Lung (tissue), 17 donors: ENCODE measurements at places on chromosomes 12 and 14. TPM values are rescaled to one million over a fixed set of nuclear protein-coding genes. Genes with fewer than 3 reads are reported as not detected.

The HNRNPC gene
- 589 TPM for polyA plus RNA-seq

The TBX3 gene
- polyA plus RNA-seq, result 30.8 TPM

The RBP5 gene
- polyA plus RNA-seq, result 2.0 TPM

The KRT8 gene
- polyA plus RNA-seq, result 425 TPM

The DAO gene
- not detected for polyA plus RNA-seq

The VPS37B gene
- 41.5 TPM for polyA plus RNA-seq

The SPX gene
- polyA plus RNA-seq, result 0.51 TPM

The IRAK3 gene
- polyA plus RNA-seq, result 7.8 TPM

DNA sequence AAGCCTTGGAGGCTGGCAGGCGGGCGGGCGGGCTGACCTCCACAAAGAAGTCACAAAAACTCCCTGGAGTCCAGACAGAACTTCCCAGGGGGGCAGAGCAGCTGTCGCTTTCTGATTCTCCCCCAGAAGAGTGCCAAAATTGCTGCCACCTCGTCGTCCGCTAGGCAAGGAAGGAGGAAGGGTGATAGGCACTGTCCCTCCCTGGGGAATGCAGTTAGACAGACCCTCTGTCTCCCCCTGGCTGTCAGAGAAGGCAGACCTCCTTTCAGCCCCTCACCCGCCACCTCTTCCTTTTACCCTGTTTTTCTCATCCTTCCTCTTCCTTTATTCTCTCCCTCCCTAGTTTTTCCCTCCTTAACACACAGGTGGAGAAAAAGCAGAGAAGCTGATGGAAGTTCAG lies 18.7 kb downstream of the GRIN2B start:
- DNase-seq, result no peak

GRCh38 chr14:91333650-91334039 lies 84.0 kb downstream of the CCDC88C start:
- no peak for DNase-seq

DNA sequence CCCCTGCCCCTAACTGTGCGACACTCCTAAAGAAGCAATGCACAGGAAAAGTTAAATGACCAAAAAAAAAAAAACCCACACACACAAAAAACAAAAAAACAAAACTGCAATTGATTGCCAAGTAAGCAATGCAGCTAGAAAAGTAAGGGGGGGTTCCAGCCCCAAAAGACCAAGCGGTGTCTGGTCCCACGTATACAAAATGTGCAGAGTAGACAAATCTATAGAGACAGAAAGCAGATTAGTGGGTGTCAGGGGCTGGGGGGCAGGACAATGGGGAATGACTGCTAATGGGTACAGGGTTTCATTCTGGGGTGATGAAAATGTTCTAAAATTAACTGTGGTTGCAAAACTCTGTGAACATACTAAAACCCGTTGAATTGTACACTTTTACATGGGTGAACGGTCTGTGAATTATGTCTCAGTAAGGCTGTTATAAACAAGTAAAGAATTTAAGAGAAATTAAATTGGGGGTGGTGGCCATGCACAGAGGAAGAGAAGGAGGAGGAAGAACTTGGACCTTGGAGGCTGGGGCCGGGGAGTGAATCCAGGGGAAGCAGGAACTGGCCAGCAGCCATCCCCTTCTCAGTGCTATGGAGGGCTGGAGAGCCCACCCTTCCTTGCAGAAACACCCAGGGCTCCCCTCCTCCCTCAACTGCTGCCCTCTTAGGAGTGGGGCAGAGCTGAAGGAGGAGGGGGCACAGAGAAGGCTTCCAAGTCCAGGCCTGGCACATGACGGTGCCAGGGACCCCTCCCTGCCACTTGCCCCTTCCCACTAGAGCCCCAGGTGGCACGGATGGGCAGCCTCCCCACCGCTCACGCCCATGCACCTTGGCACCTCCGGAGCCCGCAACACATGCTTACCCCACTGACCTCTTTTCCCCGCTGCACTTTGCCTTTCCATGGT lies 45.4 kb downstream of the KDM2B start:
- DNase-seq, result peak; percentile 47

DNA sequence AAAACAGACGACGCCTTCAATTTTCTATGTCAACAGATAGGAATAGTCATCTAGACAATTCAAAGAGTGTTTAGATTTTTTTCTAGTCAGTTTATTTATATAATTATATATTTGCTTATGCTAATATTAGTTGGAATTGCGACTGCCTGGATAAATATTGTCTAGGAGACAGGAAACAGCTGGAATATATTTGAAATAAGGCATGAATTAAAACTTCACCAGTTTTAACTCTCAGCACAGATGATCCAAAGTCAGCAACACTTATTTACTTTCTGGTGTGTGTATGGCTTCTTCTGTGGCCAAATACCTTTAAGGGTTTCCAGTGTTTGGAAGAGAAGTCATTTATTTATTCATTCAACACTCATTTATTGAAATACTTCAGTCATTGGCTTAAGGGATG lies 1215.4 kb upstream of the USP15 start:
- DNase-seq, result peak; percentile 90

- DNase-seq, result no peak
Observed at GRCh38 chr12:123934016-123934620, 38.5 kb downstream of the CCDC92 start.

- peak; percentile 40 for DNase-seq
Observed at GRCh38 chr12:123071099-123071800, 79.6 kb downstream of the PITPNM2 start.

DNA sequence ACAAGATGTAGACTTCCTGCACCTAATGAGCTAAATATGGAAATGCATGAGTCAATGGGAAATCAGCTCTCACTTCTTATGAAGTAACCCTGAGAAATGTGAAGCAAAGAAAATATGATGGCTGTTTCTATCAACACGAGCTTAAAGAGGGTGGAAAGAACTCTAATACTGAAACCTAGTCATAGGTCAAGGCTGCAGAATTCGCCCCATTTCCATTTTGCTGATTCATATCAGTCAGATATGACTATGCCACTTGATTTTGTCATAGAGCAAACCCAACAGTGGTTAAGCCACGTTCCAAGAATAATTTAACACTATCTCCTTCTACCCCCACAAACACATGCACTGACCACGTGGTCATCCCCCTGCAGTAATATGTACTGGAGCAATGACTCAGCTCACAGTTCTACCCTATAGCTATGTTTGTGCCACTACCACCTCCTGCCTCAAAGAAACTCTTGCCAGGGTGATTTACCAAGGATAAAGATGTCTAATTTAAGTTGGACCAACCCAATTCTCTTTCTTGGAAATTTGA lies 157.5 kb downstream of the TMTC3 start:
- DNase-seq, result no peak

DNA sequence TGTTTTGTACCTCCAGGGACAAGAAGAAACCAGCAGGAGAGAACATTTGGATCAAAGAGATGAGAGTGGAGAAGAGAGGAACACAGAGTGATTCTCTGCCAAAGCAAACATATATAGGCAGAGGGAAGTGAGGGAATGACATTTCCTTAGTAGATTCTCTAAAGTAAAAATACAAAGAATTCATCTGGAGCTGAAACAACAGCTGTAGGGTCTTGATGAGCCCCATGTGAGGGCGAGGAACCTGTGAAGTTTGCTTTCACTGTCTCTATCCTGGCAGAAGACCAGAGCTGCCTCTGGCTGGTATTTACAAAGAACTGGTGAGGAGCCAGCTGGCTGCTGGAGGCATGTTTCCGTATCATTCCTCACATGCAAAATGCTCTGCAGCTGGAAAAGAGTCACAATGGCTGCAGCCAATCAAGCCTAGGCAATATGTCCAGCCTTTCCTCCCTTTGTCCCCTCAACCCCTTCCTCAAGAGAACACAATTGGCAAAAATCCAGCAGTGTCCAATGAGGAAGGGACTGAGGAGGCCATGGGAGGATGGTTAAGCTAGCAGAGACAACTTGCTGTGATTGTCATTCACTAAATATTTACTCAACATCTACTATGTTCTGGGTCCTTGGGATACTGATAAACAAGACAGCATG lies 122.5 kb downstream of the PHLDA1 start:
- peak; percentile 97 for DNase-seq

GRCh38 chr12:22803725-22804124 lies 178.8 kb downstream of the ETNK1 start:
- DNase-seq, result no peak

DNA sequence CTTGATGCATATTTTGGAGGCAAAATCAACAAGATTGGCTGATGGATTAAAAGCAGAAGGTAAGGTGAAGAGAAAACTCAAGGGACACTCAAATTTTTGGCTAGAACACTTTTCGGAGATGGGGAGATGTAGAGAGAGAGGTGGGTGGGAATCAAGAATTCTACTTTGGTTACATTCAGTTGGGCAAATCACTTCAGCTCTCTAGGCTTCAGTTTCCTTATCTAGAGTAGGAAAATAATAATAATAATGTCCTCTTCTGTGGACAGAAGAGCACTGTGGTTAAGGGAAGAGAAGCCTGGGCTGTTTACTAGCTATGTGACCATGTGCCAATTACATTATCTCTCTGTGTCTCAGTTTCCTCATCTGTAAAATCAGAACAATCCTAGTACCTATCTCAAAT lies 23.4 kb upstream of the DHRS2 start:
- DNase-seq, result no peak

DNA sequence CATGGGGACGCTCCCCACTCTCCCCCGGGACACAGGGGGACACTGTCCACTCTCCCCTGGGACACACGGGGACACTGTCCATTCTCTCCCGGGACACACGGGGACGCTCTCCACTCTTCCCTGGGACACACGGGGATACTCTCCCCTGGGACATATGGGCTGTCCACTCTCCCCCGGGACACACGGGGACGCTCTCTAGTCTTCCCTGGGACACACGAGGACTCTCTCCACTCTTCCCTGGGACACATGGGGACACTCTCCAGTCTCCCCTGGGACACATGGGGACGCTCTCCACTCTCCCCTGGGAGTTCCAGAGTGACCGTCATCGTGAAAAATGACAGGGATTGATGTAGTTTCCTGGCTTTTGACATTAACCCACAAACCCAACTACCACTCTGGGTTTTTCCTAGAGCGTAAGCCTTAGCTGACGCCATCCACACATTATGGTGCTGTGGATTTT lies 3.0 kb upstream of the P2RX2 start:
- DNase-seq, result no peak

- DNase-seq, result no peak
Observed at GRCh38 chr14:33404964-33405574, 466.4 kb downstream of the NPAS3 start.

- no peak for DNase-seq
Observed at GRCh38 chr12:32947206-32948067, 50.9 kb upstream of the PKP2 start.

DNA sequence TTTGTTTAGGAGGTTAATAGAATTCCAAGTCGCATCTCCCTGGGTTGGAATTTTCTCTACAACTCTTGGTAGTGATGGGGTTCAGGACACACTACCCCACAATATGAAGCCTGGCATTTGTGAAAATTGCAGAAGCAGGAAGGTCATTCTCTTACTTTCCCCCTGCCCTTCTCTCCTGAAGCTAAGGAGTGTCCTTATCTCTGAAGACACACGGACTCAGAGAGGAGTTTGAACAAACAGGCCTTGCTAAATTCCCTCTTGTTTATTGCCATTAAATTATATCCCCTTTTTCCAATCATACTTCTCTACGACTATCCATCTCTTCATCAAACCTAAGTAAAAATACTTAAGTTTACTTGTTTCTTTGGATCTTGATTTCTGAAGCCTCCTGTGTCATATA lies 443.0 kb downstream of the RAD51B start:
- DNase-seq, result no peak

GRCh38 chr14:78016532-78016931 lies 153.6 kb upstream of the NRXN3 start:
- no peak for DNase-seq

GRCh38 chr12:108850854-108851573 lies 6.4 kb downstream of the SSH1 start:
- DNase-seq, result no peak

GRCh38 chr12:43282106-43282505 lies 269.9 kb downstream of the ADAMTS20 start:
- DNase-seq, result peak; percentile 60
